ENCODE measurements at places on chromosomes 7 and 10.

GRCh38 chr10:103199488-103199887, 6.4 kb upstream of the NT5C2 start:
- DNase-seq = no peak

DNA sequence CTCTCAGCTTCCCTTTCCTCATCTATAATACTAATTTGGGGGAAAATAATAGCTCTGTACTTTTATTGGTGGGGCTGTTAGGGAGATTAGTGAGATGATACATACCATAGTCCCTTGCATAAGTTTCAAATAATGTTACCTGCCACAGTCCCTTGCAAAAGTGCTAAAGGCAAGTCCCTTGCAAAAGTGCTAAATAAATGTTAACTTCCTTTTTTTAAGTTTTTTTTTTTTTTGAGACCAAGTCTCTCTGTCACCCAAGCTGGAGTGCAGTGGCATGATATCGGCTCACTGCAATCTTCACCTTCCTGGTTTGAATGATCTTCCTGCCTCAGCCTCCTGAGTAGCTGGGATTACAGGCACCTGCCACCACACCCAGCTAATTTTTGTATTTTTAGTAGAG, 43.4 kb upstream of the SRGN start:
- DNase-seq = no peak

DNA sequence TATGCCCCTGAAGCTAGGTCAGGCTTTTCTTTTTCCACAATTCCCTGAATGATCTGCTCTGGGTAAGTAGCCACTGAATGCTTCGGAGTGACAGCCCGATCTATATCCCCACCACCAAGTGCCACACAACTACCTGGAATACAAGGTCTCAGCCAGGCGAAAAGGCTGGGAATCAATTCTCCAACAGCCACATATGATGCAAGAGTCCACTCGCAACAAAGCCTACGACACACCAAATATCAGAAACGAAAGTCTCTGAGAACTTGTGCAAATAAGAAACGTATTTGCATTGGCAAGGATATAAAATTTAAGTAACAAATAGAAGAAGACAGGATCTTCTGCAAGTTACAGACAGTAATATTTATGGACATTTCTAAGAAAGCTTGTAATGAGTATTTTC, 5.7 kb downstream of the HIPK2 start:
- no peak for DNase-seq

DNA sequence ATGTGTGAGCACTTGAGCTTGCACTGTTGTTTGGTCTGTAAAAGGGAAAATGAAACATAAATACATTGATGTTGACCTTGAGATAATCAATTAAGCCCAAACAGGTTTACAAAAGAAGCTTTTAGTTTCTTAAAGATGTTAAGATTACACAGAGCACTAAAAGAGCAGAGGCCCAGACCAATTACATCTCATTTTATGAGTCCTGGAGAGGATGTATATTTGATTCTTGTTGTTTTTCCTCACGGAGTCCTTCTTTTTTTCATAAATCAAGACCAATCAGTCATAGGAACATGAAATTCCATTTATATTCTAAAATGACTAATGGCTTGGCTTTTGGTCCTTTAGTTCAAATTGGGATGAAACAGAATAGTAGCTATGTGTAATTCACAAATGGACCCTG, 249.7 kb upstream of the NPY start:
- DNase-seq = no peak

GRCh38 chr7:116273918-116274301, 63.6 kb downstream of the TES start:
- no peak for DNase-seq

DNA sequence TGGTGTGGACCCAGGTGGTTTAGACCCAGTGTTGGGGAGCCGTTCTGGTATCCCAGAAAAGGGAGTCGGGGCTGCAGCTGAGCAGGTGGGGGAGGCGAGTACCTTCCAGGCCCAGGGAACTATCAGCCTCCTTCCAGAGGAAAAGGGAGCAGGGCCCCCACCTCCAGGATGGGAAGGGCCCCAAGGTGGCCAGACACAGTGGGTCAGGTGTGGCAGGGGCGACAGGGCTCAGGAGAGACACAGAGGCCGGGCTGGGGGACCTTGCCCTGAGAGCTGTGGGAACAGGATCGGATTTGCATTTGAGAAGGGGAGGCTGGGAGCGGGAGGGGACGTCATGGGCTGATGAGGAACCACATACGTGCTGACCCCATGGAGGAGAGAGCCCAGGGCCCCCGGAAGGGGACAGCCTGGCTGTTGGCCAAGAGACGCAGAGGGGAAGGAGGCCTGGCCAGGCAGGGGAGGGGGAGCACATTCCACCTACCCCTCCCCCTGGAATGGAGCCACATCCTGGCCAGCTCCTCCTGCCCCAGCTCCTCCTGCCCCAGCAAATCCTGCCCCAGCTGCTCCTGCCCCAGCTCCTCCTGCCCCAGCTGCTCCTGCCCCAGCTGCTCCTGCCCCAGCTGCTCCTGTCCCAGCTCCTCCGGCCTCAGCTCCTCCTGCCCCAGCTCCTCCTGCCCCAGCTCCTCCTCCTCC, 9.7 kb upstream of the TTYH3 start:
- DNase-seq = no peak

DNA sequence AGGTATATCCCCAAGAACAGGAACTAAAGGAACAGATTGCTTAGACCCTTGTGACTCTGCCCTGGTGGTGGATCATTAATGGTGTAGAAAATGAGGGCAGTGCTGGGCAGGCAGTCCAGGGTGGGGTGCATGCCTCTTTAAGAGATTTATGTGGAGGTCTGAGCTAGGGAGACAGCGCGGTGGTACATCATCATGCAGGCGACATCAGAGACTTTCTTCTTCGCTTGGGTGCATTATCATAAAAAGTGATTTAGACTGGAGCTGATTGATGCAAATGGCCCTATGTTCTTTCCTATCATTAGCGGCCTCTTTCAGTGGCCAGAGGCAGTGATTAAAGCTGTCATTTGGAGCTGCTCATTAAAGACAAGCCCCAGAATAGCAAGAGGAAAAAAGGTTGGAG, 519.1 kb upstream of the GALNT17 start:
- DNase-seq = no peak

DNA sequence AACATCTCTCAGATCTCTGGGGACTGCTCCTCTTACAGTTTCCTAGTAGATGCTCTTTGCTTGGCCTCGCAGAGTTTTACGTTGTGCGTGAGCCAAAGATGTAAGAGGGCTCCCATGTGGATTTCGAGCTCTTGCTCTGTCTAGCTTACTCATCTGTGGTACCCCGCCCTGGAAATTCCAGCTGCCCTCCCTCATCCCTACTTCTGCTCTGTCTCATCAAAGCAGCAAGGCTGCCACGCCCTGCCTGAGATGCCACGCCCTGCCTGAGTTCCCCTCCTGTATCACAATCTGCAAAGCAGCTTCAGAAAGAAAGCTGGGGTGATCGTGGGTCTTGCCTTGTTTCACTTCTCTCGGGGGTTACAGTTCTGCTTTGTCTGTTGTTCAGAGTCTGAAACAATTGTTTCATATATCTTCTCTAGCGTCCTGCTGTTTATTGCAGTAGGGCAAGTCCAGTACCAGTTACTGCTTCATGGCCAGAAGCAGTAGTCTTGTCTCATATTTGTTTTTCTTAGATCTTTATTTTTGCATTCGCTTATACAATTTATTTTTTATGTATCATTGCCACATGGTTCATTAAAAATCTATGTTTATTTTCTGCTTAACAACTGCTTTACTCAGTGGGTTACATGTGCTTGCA, 36.1 kb upstream of the CCNY start:
- DNase-seq = no peak

GRCh38 chr10:25068152-25069058, 52.0 kb downstream of the THNSL1 start:
- no peak for DNase-seq

DNA sequence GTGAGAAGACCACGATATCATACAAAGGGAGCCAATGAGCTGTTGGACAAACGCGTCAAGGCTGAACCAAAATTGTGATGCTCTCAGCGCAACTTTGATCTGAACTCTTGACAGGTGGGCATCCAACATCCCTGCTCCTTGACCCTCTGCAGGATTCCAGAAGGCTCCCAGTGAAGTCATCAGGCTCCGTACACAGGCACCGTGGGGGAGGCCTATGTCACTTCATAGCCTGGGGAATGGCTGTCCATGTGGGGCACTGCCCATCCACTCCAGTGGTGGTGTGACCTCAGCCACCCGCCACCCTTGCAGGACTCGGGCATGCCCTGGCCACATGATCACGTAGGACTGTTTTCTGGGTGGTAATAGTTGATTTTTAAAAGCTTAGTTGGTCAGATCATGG, 233.8 kb upstream of the GRB10 start:
- DNase-seq = no peak

DNA sequence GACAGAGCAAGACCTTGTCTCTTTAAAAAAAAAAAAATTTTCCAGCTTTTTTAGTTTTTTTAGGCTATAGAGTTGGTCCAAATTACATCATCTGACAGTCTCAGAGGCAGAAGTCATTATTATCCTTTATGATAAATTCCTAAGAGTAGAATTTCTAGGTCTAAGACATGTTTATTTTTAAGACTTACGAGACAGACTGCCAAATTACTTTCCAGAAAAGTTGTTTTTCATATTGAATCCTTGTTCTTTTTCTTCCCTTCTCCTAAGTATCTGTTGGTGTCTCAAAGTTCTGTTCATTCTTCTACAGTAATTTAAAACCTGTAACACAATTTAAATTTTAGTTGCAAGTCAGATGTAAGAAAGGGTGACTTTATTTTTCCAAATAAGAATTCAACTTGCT, 421.4 kb downstream of the GALNT17 start:
- no peak for DNase-seq

DNA sequence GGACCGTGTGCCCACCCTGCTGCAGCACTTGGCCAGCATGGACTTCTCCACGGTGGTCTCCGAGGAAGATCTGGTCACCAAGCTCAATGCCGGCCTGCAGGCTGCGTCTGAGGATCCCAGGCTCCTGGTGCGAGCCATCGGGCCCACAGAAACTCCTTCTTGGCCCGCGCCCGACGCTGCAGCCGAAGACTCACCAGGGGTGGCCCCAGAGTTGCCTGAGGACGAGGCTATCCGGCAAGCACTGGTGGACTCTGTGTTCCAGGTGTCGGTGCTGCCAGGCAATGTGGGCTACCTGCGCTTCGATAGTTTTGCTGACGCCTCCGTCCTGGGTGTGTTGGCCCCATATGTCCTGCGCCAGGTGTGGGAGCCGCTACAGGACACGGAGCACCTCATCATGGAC, 1.4 kb downstream of the RBP3 start:
- DNase-seq = no peak

- DNase-seq = no peak
These were observed 87.4 kb upstream of the TNS3 start for GRCh38 chr7:47669178-47669891.

- DNase-seq = no peak
These were observed 277.4 kb upstream of the KLF14 start for GRCh38 chr7:131011432-131011742.

- no peak for DNase-seq
These were observed 207.4 kb downstream of the DNAJB6 start for GRCh38 chr7:157544226-157544625.

- DNase-seq = no peak
These were observed 51.6 kb upstream of the PDGFA start for GRCh38 chr7:571096-571717.

- DNase-seq = no peak
These were observed 57.8 kb downstream of the SYPL1 start for GRCh38 chr7:106054156-106054910.

Data from activated CD8-positive, alpha-beta memory T cell treated with anti-CD3 and anti-CD28 coated beads for 1 hour (primary cell).